ENCODE measurements at places on chromosomes 1 and 21. TPM values are rescaled to one million over a fixed set of nuclear protein-coding genes. Genes with fewer than 3 reads are reported as not detected.

- no peak for DNase-seq
Measured at GRCh38 chr1:89681045-89681729, 48.3 kb downstream of the LRRC8C start.

DNA sequence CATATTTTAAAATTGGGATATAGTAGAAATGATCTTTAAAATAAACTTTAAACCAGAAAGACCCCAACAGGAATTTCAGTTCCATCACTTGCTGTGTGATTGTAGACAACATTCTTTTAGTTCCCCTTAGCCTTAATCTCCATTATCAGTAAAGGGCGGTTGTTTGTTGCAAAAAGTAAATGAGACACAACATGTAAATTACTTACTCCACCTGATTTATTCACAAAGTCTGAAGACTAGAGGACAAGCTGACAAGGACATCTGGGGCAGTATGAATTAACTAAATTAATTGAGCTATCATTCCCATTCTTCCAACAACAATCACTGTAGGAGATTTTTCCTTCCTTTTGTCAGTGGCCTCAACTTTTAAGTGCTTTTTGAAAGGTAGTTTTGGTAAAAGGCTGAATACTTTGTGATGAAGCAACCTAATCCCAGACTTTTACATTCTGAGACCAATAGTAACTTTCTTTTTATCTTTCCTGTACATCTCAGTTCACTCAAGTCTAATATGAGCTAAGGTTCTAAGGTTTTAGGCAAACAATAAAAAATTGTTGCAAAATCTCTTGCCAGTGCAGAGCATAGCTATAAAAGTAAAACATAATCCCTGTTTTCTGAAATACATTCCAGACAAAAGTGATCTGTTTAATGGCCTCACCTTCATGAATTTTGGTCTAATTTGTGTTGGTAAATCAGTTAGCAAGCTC lies 6.2 kb downstream of the SLC19A2 start:
- no peak for DNase-seq

- DNase-seq = no peak
Measured at GRCh38 chr1:62070384-62071011, 124.2 kb upstream of the L1TD1 start.

Gene SLC39A1
- total RNA-seq = 33.8 TPM
